ENCODE measurements at places on chromosomes 1 and 21. TPM values are rescaled to one million over a fixed set of nuclear protein-coding genes. Genes with fewer than 3 reads are reported as not detected.

DNA sequence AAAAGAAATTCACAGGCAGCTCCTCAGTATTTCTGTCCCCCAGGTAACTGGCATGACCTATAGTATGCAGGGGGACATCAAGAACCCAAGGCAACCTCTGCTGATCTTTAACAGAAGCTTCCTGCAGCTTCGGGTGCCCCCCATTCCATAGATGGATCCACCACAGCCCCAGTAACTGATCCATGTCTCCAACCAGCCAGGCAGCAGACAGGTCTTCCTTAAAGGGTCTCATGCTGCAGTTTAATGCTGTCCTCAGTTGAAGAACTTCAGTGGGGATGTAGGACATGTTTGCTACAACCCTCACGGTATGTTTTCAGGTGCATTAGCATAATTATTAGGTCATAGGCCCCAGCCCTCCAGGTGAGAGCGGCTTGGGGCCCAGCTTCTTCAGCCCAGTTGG lies 90.9 kb upstream of the OLIG2 start:
- no peak for DNase-seq

- DNase-seq, result no peak
These were observed 262.9 kb upstream of the RUNX1 start for GRCh38 chr21:35311985-35312384.

- DNase-seq, result no peak
These were observed 46.4 kb downstream of the PKNOX1 start for GRCh38 chr21:43020771-43021170.

- no peak for DNase-seq
These were observed 107.4 kb upstream of the MAGI3 start for GRCh38 chr1:113282893-113283285.

DNA sequence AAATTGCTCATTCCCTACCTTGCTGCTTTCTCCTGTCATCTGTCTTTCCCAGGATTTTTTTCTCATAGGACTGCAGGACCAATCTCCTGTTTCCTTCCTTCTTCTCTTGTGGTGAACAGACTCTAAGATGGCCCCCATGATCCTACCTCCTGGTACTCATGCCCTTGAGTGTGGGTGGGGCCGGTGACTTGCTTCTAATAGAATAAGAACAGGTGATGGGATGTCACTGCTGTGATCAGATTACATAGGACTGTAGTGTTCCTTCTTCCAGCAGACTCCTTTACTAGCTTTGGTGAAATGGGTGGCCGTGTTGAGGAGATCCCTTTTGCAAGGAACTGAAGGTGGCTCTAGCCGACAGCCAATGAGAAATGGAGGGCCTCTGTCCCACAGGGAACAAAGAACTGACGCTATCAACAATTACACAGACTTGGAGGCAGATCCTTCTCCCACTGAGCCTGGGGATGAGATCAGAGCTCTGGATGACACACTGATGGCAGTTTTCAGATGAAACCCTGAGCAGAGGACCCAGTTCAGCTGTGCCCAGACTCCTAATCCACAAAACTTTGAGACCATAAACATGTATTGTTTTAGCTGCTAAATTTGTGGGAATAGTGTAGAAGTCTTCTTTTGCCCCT lies 7.5 kb downstream of the GSTM3 start:
- DNase-seq, result no peak

DNA sequence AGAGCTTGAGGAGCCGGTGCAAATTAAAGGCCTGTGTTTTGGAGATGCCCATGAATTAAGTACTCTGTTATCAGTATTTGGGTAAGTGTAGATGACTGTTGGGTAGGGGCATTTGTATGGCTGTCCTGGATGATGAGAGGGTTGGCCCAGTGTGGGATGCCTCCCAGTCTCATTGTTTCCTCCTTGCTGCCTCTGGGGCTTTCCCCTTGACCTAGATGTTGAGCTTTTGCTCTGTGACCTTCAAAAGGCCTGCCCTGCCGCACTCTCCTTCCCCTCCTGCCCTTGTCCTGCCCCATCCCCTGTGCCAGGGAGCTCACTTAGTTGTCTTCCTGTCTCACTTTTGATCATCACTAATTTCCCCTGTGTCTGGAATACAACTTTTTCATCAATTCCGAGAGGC lies 10.0 kb downstream of the GALNT2 start:
- peak; percentile 32 for DNase-seq

- no peak for DNase-seq
These were observed 56.4 kb downstream of the MT1HL1 start for GRCh38 chr1:236947794-236948193.

- DNase-seq, result peak; percentile 63
These were observed 28.1 kb downstream of the PADI4 start for GRCh38 chr1:17335821-17336710.

GRCh38 chr1:180112984-180113647 lies 41.6 kb upstream of the QSOX1 start:
- DNase-seq, result no peak

DNA sequence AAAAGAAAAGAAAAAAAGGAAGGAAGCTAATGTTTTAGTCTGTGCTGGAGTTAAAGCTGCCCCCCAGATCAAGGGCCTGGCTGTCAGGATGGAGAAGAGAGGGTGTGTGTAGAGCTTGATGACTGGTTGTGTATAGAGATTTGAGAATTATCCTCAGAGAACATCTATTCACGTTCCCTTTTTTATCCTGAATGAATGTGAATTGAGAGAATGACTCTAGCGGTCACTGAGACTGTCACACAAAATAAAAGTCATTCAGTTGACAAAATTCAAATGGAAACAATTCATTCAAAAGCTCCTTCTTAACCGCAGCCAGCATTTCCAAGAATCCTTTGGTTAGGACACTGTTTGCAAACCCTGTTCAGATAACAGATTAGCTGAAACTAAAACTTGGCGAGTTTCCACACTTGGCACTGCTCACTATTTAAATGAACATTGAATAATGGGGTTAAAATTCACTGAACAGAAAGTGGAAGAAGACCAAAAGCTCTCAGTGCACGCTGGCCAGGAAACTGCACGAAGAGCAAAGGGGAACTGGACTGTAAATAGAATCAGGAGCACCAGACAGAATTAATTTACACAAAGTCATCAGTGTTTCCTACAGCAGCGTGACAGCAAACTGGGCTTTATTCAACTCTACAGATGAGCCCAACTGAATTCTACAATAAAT lies 13.6 kb upstream of the FAM89A start:
- no peak for DNase-seq

DNA sequence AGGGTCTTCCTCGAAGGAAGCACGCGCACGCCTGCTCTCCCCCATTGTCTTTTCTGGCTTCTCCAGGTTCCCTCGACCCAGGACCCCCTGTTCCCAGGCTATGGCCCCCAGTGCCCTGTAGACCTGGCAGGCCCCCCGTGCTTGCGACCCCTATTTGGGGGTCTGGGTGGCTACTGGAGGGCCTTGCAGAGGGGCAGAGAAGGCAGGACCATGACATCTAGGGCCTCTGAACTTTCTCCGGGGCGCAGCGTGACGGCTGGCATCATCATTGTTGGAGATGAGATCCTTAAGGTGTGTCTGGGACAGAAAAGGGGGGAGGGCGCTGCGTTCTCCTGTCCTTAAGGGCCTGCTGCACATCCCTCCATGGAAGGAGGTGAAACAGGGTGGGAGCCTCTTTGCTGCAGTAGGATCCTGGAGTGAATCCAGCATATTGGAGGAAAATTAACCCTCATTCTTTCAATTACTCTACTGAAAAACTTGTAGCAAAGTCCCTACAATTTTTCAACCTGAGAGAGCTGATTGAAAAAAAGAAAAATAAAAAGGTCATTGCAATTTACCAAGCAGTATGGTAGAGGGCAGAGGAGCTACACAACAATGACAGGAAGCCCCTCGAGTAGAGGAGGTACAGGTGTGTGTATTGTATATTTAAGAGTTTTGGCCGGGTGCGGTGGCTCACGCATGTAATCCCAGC lies 777 bp downstream of the FLAD1 start:
- DNase-seq, result peak; percentile 62

GRCh38 chr1:31615939-31616338 lies 1.6 kb upstream of the HCRTR1 start:
- no peak for DNase-seq

- no peak for DNase-seq
These were observed 628.0 kb downstream of the SMYD3 start for GRCh38 chr1:245879091-245879490.

BTBD8 gene
- 0.99 TPM for polyA plus RNA-seq

CFAP45 gene
- 1.2 TPM for polyA plus RNA-seq

VHLL gene
- polyA plus RNA-seq, result not detected

EXOSC10 gene
- 18.6 TPM for polyA plus RNA-seq

CFHR1 gene
- polyA plus RNA-seq, result not detected

TTC34 gene
- under 0.01 TPM for polyA plus RNA-seq

SRSF4 gene
- polyA plus RNA-seq, result 72.2 TPM

TTC24 gene
- not detected for polyA plus RNA-seq

TNFRSF18 gene
- 1.2 TPM for polyA plus RNA-seq

C1orf185 gene
- not detected for polyA plus RNA-seq

JAM2 gene
- polyA plus RNA-seq, result 5.8 TPM
